Gastroesophageal sphincter (tissue), 4 donors: ENCODE measurements at places on chromosomes 2 and 18. TPM values are rescaled to one million over a fixed set of nuclear protein-coding genes. Genes with fewer than 3 reads are reported as not detected.

The STRN gene
- 24.6 TPM for total RNA-seq

The HS6ST1 gene
- total RNA-seq = 36.1 TPM

The REG3G gene
- total RNA-seq = not detected

The MYL1 gene
- total RNA-seq = not detected

The RTP5 gene
- not detected for total RNA-seq

The SLC9A4 gene
- not detected for total RNA-seq

The CLK1 gene
- 103 TPM for total RNA-seq

The AQP12A gene
- total RNA-seq = not detected

The HOXD10 gene
- total RNA-seq = not detected

The ANKRD62 gene
- total RNA-seq = not detected

The LAMA1 gene
- total RNA-seq = 0.40 TPM

The IKZF2 gene
- total RNA-seq = 10.1 TPM

The ALS2 gene
- total RNA-seq = 15.2 TPM

The OST4 gene
- total RNA-seq = 353 TPM

The CEP192 gene
- total RNA-seq = 16.9 TPM

The FHOD3 gene
- 25.4 TPM for total RNA-seq

The SERPINB12 gene
- not detected for total RNA-seq

The EEF1B2 gene
- 367 TPM for total RNA-seq

The BBS5 gene
- total RNA-seq = 8.3 TPM

The IGFBP2 gene
- total RNA-seq = 190 TPM

The ZNF407 gene
- 18.1 TPM for total RNA-seq

The STPG4 gene
- total RNA-seq = 0.67 TPM

The BMP10 gene
- total RNA-seq = not detected

The CRYGC gene
- total RNA-seq = not detected

The FHL2 gene
- total RNA-seq = 150 TPM

The CHMP3 gene
- 236 TPM for total RNA-seq

The CGREF1 gene
- not detected for total RNA-seq

The D2HGDH gene
- total RNA-seq = 12.5 TPM

The IER3IP1 gene
- 10.9 TPM for total RNA-seq

The IL36G gene
- not detected for total RNA-seq

The CCDC68 gene
- total RNA-seq = 6.2 TPM

The MEP1B gene
- not detected for total RNA-seq

The FTCDNL1 gene
- total RNA-seq = 1.3 TPM

The KCNJ3 gene
- 1.2 TPM for total RNA-seq

The ATP8B1 gene
- 24.7 TPM for total RNA-seq

The TWIST2 gene
- 38.5 TPM for total RNA-seq

The UGT1A3 gene
- total RNA-seq = not detected

The NAT8 gene
- total RNA-seq = not detected

The KATNAL2 gene
- 4.1 TPM for total RNA-seq

The FAM161A gene
- 2.3 TPM for total RNA-seq

The GKN1 gene
- 0.62 TPM for total RNA-seq

The UNC80 gene
- total RNA-seq = under 0.01 TPM

The ATP5MC3 gene
- 151 TPM for total RNA-seq

The FAHD2B gene
- total RNA-seq = 14.4 TPM

The NT5DC4 gene
- total RNA-seq = 0.27 TPM

The SCYGR4 gene
- not detected for total RNA-seq

The PJVK gene
- 3.8 TPM for total RNA-seq

The GREB1 gene
- total RNA-seq = 5.1 TPM

The LYG2 gene
- not detected for total RNA-seq

The MC2R gene
- not detected for total RNA-seq

The TCF7L1 gene
- 5.4 TPM for total RNA-seq

The G6PC2 gene
- total RNA-seq = not detected
